ENCODE measurements at places on chromosomes 3 and 15. TPM values are rescaled to one million over a fixed set of nuclear protein-coding genes. Genes with fewer than 3 reads are reported as not detected.

DNA sequence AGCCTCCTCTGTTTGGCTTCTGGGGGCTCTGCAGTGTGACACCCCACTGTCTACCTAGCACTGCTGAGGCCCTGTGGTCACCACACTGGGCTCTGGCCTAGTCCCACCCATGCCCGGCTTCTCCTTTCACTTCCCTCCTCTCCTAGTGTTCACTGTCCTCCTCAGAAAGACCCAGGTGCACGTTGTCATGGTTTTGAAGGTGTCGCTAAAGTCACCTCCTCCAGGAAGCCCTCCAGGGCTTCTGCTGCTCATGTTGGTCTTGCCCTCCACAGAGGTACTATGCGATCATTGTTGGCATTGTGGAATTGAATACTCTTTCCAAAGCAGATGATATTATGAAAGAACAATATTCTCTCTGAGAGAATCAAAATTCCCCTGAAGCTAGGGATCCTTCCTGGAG, 163.5 kb downstream of the GABRG3 start:
- no peak for DNase-seq

GRCh38 chr3:110491413-110491812, 580.2 kb upstream of the NECTIN3 start:
- no peak for DNase-seq

GRCh38 chr3:56835650-56836227, 34.0 kb upstream of the ARHGEF3 start:
- DNase-seq = no peak

DNA sequence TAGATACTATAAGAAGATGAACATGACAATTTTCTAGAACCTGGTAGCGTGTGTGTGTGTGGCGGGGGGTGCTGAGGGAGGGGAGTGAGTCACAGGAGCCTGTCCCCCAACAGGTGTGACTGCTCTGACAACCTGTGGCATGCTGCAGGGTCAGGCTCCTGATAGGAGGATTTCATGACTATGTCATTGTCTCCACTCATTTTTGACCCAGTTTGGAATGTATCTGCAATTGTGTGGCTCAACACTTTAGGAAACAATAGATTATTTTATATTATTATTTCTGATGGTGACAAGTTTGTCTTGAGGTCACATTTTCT, 9.3 kb upstream of the VILL start:
- DNase-seq = no peak

- DNase-seq = no peak
Observed at GRCh38 chr3:5787861-5788488, 600.5 kb downstream of the EDEM1 start.

FBXL2 gene
- total RNA-seq = 16.8 TPM

GPR62 gene
- under 0.01 TPM for total RNA-seq

GRCh38 chr3:139629033-139629432, 48.7 kb downstream of the NMNAT3 start:
- peak; percentile 14 for DNase-seq

NMNAT3 gene
- total RNA-seq = 0.86 TPM

DNA sequence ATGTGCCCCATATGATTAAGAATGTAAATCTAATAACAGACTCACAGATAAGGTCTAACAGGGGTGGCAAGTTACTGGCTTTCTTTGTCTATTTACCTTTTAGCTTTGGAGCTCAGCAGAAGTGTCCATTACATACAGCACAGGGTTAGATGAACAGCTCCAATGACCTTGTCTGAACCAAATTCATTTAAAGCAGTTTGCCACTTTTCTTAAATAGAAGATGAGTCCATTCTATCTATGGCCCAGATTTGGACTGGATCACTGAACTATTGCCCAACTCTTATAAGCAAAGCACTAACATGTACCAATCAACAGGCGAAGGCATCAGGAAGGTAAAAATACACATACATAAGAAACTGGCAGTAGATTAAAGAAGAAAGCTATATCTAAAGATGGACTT, 214.4 kb downstream of the TIGIT start:
- DNase-seq = no peak

GRCh38 chr15:61381501-61381900, 152.4 kb upstream of the RORA start:
- peak; percentile 70 for DNase-seq

- DNase-seq = no peak
Observed at GRCh38 chr15:28178727-28179126, 79.6 kb upstream of the OCA2 start.
